ENCODE measurements at places on chromosomes 4 and X.

DNA sequence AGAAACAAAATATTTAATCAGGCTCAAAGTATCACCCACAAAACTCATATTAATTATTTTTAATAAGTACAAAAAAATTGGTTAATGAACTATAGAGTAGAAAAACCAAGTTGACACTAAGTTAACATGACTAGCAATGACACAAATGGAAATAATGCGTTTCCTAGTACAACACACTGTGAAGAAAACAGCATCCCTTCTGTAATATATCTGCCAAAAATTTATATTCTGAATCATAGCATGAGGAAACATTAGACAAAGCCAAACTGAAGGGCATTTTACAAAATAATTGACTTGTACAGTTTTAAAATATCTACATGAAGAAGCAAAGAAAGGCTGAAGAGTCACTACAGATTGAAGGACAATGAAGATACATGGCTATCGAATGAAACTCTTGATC lies 477.6 kb upstream of the INTU start:
- no peak for DNase-seq

DNA sequence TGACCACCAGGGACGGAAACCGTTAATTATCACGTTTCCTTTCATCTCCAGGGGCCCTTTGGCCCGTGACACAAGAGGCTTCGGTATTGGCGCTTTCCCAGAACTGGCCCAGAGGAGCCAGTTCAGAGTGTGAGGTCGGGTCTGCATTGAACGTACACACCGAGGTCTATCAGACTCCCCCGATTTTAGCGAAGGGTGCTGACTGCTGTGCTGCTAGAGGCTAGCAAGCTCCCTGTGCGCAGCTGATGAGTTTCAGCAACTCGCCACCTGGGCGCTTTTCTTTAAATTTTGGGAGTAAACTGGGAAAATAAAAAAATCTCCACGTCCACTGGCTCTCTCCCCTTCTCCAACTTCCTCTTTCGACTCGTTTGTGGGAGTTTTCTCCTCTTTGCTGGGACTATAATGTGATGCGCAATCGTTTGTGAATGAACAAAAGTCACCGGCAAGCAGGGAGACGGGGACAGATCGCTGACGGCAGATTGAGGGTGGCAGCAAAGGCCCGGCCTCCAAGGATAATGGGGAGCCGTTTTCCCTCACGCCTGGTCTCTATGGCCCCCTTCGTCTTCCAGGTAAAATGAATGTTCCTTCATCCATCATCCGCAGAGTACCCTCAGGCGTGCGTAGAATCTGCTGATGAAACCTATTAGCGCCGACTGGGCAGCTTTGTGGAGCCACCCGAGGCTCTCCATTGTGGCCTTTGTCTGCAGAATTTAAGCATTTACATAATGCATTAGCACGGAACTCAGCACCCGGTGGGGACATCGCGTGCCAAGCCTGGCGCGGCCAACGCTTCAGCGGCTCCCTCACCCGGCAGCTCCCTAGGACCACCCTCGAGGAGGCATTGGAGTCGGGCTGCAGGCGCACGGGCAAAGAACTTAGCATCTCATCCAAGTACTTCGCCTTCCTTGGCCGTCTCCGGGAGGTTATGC lies 1.6 kb upstream of the LRAT start:
- no peak for DNase-seq

DNA sequence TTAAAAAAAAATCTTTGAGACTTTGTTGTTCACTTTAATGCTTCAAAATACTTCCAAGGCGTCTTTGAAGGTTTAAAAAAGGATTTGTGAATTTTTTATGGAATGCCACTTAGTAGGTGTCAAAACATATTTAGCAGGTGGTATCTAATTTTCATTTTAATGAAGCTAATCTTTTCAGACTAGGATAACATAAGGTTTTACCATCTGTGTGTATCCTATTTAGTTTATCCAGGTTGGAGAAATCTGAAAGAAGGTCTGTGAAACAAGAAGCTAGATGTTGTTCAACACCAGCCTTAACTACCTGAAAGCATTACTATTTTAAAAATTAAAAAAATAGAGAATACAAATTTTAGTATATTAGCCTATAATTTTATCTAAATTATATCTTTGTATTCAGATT lies 193.4 kb downstream of the GRID2 start:
- no peak for DNase-seq

DNA sequence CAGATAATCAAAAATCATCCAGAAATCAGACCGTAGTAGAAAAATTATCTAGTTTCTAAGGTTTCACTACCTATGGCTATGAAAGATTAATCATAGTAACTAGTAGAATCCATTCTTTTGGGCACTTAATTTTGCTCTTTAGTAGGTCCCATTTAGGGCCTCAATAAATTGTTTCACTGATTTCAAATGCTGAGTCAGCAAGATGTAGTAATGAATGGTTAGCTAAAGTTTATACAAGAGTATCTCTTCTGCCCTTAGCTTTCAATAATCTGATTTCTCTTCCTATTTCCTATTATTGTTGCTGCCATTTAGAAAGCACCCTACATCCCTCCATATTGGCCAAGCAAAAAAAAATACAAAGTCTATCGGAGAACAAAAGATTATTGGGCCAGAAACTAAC lies 283.2 kb upstream of the PCDH10 start:
- no peak for DNase-seq

DNA sequence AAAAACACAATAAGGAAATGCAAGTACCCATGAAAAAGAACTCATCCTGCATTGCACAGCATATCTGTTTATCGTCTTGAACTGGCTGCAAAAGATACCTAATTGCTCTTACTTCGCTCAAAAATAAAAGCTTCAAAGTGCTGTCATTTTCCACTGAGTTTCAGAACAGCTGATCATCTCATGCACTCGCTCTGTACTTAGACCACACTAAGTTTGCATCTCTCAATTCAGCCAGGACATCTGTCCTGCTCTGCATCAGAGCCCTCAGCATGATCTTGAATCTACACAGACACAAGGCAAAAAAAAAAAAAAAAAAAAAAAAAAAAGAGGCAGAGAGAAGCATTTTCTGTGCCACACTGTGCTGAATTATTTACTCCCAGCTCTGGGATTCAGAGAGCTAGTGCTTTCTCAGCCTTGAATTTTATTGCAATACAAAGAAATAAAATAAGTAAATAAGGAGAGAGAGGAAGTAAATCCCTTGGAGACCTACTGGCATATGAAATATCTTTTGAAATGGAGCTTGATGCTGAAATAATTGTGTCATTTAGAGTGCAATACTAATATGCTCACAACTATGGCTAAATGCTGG lies 81.3 kb downstream of the PPP1R2C start:
- no peak for DNase-seq

- no peak for DNase-seq
Measured at GRCh38 chrX:110123331-110123782, 120.4 kb downstream of the TMEM164 start.

DNA sequence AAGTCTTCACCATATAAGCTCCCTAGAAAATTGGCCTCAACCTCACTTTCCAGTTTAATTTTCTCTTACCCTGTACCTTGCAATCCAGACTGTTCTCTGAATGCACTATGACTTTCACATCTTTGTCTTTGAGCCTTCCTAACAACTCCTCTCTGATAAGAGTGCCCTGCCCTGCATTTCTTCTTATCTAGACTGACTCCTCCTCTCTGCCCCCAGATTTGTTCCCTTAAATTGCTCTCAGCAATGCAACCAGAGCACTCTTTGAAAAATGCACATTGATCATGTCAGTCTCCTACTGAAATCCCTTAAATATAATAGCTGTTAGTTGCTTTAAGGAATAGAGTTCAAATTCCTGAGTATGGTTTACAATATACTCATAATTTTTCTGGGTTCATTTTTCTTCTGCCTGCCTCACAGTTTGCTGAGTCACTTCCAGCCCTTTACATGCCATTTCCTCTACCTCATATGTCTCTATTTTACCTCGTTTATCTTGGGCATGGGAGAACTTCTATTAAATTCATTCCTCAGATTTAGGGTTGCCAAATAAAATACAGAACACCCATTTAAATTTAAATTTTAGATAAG lies 582.7 kb upstream of the AADAT start:
- no peak for DNase-seq

DNA sequence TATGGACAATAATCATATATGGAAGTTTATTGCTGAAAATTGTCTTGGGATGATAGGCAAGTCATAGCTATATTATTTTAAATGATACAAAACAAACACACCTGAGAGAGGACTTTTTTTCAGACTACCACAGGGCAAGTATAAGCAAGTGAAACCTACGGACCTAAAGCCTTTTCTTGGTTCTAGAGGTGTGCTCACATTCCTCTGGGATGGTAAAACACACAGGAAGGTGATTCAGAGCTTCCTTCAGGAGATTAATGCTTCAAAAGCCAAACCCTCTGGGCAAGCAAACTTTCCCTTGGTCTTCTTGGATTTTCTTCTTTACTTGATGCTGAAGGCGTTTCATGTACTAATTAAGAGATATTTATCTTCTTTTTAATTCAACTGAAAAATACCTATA lies 60.1 kb upstream of the ACSL4 start:
- DNase-seq = no peak

- DNase-seq = no peak
Measured at GRCh38 chr4:8843597-8843996, 28.0 kb downstream of the HMX1 start.

- no peak for DNase-seq
Measured at GRCh38 chrX:17588303-17588702, 149.0 kb upstream of the SCML1 start.

- no peak for DNase-seq
Measured at GRCh38 chr4:168540503-168541265, 43.8 kb downstream of the PALLD start.

DNA sequence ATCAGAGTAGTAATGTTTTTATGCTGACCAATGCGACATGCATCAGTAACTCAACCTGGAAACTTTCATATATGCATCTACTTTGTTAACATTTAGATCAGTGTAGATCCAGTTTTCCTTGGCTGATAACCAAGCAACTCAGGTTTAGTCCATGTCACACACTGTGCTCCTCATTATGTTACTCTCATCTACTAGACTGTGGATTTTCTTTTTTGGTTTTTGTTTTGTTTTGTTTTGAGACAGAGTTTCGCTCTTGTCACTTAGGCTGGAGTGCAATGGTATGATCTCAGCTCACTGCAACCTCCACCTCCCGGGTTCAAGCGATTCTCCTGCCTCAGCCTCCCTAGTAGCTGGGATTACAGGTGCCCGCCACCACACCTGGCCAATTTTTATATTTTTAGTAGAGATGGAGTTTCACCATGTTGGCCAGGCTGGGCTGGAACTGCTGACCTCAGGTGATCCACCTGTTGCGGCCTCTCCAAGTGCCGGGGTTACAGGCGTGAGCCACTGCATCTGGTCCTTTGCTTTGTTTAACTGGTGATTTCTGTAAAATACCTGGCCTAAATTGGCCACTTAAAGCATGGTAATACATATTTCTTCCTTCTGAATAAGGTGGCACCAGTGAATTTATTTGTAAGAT lies 48.6 kb downstream of the SMARCAD1 start:
- DNase-seq = no peak

- DNase-seq = no peak
Measured at GRCh38 chr4:149823769-149824221, 8.2 kb upstream of the IQCM start.

DNA sequence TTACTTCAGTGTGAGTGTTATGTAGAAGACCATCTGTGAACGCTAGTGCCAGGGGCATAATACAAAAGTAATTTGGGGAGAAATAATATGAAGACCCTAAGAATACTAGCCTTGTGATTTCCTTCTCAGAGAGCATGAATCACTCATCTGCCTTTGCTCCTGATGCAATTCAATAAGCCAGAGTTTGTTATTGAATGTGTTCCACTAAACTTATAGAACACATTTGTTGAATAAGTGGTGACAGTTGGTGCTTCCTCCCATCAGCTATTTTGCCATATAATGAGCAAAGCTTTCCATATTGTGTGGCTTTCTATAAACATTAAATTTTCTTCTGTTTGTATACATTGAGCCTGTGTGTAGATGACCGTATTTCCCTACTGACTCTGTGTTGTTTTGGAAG lies 136.4 kb upstream of the QRFPR start:
- DNase-seq = no peak

GRCh38 chr4:11223311-11223710 lies 205.4 kb downstream of the HS3ST1 start:
- no peak for DNase-seq

DNA sequence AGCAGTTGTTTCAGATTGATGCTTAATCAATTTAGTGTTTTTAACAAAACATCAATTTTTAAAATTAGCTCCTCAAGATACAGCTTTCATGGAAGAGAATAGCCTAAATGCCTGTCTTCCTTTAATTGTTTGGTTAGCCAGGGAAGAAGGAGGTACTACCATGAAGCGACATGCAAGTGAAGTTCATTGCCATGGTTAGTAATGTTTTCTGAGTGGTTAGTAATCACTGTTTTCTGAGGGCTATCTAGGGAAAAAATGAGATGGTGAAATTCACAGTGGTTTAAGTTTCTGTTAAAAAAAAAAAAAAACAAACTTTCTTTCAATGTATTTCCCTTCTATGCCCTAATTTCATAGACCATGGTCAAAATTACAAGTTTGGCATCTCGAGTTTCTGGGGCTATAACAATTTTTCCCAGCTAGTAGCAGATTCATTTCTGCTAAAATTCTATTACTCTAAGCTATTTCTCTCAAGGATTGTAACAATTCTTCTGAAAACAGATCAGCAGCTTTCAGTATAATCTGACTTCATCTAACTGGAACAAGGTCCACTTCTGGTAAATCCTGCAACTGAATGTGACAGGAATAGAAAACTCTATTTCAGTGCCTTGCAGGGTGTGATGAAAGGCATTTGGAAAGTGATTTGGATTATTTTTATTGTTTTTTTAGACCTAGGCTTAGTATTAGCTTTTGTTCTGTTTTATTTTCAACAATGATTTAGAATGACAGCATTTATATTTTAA lies 157.0 kb downstream of the PCDH18 start:
- DNase-seq = no peak
